ENCODE measurements at places on chromosomes 5 and 9.

- DNase-seq = no peak
Measured at GRCh38 chr9:16485575-16486321, 384.7 kb downstream of the BNC2 start.

- DNase-seq = no peak
Measured at GRCh38 chr9:122857815-122858214, 29.4 kb upstream of the PDCL start.

DNA sequence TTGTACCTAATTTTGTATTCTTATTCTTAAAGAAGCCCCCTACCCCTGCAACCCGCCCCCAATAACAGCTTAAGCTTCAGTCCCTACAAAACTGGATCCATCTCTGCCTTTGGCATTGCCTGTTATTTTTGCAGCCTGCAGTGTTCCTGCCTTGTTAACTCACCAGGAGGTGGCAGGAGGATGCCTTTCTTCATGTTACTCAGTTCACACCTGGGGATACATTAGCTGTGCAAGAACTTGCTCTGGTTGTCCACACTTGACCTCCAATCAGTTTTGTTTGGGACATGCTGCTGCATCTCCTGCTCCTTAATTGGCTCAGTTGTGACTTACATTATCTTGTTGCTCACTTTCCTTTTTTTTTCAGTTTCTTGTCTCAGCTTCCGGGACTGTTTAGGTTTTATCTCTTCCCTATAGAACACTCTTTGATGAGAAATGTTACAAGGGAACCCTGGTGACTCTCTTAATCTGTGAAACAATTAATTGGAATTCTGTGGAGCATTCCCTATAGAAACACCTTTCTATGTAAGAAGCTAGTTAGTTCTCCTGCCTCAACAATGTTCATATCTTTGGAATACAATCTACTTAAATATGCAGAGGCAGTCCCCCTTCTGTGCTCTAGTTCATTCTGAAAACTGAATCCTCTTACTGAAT, 467.7 kb upstream of the ACO1 start:
- DNase-seq = no peak

- no peak for DNase-seq
Measured at GRCh38 chr9:127162046-127162863, 39.8 kb upstream of the ANGPTL2 start.

DNA sequence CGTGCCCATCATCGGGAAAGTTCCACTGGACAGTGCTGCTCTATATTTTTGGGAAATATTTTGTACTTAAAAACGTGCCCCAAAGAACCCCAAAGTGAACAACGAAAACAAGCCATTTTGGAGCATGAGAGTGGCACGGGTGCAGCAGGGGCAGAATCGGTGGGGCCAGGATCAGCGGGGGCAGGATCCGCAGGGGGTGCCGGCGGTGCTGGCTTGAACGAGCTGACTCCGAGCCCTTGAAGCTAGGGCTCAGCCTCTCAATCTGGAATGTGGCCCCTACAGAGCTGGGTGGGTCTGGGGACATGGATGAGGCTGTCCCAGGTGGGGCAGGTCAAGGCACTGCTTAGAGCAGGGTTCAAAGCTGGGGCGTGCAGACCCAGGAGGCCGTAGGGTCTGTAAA, 104.7 kb upstream of the COL5A1 start:
- DNase-seq = no peak

GRCh38 chr9:92158097-92158601, 42.9 kb upstream of the SPTLC1 start:
- DNase-seq = no peak

DNA sequence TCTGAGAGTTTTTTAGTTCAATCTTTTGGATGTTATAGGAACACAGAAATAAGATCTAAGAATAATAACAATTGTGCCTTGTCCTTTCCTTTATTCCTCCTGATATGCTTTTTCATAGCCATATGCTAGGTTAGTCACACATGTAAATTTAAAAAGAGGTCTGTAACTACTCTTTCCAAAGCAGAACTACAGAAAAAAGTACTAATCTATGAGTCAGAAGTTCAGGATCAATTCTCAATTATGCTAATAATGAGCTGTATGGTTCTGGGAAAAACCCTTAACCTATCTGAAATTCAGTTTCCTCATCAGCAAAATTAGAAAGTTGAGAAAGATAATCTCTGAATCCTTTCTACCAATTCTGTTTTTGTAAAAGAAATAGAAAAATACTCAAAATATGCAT, 44.4 kb downstream of the ANKRD31 start:
- DNase-seq = no peak

GRCh38 chr9:123867034-123867433, 62.9 kb downstream of the DENND1A start:
- peak; percentile 61 for DNase-seq

DNA sequence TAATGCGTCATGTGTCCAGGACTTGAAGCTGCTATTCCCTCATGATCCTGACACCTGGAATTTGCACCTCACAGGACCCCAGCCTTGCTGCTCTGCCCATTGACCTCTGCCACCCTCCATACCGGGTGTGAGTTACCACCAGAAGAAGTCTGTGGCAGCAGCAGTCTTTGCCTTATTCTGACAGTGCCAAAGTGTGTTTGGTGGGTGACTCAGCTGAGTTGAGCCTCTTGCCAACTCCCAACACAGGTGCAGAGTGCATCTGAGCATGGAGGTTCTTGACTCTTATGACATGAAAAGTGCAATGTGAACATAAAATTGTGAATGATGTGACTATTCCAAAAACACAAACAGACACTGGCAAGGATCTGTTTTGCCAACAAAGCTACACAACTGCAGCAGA, 1166.5 kb upstream of the CDH18 start:
- no peak for DNase-seq

GRCh38 chr9:91207729-91208418, 153.8 kb downstream of the AUH start:
- peak; percentile 89 for DNase-seq

DNA sequence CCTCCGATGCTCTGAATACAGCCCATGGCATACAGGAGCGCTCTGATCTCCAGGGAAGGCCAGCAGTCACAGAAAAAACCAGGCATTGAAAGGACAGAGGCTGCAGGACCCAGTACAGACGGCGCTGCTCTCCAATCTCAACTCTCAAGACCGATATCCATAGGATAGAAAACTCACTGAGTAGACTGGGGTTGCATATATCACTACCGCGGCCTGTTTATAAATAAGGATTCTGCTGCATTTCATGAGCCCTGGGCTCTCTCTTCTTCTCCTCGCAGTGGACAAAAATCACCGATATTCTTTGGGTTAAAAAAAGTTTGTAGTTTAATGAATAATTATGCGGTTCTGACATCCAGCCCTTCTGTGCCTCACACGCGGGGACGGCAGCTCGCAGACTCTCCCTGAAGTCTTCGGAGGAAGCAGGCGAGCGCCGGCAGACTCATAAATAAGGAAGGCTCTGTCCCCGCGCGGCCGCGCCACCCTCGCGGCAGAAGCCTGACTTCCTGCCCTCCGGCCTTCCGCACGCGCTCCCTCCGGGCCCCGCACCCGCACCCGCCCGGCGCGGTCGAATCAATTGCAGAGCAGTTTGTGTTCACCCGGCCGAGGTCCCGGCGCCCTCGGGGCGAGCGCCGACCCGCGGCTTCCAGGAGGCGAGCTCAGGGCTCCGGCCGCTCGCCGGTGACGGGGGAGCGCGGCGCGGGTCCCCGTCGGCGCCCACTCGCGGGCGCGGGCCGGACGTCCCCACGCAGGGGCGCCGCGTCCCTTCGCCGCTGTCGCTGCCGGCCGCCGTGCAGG, at the start of gene FAM78A:
Gene FAM78A (minus strand): TSS at position 417 of the 795 bp plus-strand sequence. CDS start 331 bp downstream, at position 86.
- DNase-seq = peak; percentile 77

DNA sequence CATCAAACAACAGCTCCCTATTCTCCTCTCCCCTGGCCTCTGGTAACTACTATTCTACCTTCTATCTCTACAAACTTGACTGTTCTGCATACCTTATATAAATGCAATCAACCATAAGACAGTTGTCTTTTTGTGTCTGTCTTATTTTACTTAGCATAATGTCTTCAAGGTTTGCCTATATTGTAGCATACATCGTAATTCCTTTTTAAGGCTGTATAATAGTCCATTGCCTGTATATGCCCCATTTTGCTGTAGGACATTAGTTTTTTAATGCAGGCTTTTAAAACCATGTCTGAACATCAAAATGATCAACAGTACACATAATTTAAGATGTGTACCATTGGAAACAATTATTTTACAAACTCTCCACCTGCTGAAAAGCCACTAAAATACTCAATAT, 12.4 kb downstream of the ANKH start:
- DNase-seq = no peak
